Mesendoderm (in vitro differentiated cells): ENCODE measurements at places on chromosomes 11 and 22.

GRCh38 chr22:30675436-30675835, 7.8 kb upstream of the DUSP18 start:
- no peak for DNase-seq

DNA sequence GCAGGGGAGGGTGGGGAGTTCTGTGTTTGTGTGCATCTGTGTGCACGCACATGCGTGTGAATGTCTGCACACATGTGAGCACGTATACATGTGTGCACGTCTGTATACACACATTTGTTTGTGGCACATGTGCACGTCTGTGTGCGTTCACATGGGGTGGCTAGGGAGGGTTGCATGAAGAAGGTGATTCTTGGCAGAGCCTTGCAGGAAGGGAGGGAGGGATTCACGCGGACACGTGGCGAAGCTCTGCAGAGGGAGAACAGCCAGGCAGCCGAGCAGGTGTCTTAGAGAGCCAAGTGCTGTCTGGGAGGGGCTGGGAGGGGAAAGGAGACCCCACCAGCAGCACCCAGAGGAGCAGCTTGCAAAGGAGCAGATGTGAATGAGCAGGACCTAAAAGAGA, 372.1 kb downstream of the BRD1 start:
- no peak for DNase-seq

GRCh38 chr11:83285151-83285770, 906 bp downstream of the CCDC90B start:
- no peak for DNase-seq

DNA sequence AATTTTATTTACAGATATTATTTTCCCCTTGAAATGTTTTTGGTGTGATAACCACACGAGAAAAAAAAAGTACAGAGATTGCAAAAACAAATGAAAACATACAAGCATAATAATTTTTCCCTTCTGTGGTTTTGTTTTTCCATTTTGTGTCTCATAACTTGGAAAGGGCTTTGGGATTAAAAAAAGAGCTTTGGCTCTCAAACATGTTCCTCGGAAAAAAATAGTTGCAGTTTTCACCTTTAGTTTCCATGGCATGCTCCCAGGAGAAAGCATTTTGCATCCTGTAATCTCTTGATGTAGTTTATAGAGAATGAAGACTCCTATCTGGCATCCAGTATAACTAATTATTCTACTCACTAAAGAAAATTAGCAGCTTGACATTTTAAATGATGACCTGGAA, 362.1 kb upstream of the PDGFD start:
- no peak for DNase-seq

DNA sequence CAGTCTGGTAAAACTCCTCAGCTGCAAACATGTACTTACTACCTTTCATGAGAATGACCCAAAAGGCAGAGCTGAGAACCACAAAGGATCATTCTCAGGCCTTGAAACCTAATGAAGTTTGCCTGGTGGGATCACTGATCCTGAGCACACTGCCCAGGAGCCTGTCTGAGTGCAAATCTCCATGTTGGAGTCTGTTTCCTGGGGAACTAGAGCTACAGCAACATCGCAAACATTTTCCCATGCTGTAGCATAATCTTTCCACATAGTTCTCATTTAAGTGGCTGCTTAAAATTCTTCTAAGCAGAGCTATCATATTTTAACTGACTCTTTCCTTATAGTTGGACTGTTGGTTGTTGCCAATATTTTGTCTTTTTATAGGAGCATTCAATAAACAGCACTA, 58.5 kb downstream of the GUCY1A2 start:
- DNase-seq: peak; percentile 53

DNA sequence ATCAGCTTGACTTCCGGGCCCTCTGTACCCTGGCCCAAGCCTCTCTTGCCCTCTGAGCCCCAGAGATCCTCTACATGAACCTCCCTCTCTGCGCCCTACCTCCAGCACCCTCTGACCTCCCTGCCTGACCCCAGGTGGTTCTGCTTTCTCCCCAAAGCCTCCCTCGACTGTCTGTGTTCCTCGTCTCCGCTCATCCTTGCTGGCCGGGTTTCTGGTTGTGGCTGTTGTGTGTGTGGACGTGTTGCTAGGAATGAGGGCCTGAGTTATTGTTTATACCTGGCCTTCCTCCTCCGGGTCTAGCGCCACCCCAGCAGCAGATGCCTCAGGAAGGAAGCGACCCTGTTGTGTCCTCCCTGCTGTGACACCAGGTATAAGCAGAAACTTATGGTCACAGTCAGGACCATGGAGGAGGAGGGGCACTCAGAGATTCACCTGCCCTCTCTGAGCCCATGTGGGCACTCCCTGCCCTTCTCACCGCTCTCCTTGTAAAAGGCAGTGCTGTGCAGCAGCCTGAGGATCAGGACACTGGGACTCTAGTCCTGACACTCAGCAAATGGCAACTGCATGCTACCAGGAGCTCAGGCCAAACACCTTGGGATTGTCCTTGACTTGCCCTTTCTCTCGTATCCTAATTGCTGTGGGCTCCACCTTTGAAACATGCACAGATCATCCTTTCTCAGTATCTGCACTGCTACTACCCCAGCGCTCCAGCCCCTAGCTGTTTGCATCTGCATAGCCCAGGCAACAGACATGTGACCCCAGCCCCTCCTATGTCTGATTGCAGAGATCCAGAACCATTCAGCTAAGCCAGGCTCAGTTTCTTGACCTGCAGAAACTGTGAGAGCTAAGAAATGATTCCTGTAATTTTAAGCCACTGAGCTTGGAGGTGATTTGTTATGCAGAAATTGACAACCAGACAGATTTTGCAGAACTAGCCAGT, 140.1 kb downstream of the ST3GAL4 start:
- DNase-seq: no peak

DNA sequence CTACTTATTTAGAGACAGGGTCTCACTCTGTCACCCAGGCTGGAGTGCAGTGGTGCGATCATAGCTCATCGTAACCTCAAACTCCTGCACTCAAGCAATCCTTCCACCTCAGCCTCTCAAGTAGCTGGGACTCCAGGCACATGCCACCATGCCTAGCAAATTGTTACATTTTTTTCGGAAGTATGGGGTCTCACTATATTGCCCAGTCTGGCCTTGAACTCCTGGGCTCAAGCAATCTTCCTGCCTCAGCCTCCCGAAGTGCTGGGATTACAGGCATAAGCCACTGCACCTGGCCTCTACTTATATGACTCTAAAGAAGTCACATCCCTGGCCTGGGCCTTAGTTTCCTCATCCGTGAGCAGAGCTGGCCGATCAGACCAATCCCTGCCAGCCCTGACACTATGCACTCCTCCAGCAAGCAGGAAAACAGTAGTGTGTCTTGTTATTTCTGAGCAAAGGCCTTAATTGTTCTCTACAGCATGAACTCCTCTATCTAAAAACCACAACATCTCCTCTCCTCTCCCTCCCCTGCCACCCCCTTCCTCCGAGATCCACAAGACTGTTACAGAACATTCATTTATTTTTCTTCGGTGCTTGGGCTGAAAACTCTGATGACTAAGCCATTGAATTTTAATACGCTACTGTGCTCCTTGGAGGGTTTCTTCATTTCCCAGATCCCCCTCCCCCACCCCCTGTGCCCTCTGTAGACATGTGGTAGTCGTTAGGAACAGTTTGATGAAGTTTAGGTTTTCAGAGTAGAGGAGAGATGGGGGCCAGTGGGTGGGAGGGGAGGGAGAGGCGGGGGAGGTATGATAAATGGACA, 91.5 kb downstream of the ABTB2 start:
- DNase-seq: no peak

GRCh38 chr22:28903080-28903479, 19.7 kb downstream of the ZNRF3 start:
- no peak for DNase-seq

DNA sequence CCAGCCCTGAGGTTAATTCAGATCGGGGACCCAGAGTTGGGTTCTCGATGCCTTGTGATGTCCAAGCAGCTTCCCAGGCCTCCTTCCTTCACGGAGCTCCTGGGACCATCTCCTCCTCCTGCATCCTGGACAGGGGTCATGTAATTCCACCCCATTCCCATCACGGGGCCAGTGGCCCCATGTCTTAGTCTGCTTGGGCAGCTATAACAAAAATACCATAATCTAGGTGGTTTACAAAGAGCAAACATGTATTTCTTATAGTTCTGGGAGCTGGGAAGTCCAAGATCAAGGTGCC, 41.7 kb upstream of the PRDM11 start:
- no peak for DNase-seq

GRCh38 chr11:120682332-120682649, 170.7 kb downstream of the GRIK4 start:
- DNase-seq: no peak

DNA sequence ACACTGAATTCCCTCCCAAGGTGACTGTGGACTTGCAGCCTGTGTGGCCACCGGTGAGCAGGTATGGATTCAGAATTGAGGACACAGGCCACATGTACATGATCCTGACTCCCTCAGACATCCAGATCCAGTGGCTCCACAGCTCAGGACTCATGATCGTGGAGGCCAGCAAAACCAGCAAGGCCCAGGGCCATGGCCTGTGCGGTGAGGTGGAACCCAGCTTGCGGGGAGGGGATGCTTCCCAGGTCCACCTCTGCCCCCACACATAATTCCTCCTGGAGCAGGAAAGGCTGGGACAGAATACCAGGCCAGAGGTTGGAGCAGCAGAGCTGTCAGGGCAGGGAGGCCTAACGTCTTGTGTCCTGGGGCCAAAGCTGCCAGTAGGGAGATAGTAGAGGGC, 82.1 kb downstream of the OTOG start:
- DNase-seq: no peak

DNA sequence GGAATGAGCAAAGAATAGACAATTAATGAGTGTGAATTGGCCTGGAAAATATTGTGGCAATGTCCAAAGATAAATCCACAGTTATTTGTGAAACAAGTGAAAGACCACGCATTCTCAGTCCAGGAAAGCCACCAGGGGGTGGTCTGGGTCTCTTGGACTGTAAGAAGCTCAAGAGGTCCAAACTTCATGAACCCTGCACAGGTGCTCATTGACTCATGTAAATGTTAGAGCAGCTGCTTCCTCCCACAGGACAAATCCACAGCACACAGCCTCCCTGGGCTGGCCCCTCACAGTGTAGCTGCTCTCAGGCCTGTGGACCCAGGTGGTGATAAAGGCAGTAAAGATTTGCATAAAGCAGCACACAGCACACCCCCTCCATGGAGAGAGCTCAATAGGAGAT, 114.0 kb downstream of the ZNF280B start:
- no peak for DNase-seq

DNA sequence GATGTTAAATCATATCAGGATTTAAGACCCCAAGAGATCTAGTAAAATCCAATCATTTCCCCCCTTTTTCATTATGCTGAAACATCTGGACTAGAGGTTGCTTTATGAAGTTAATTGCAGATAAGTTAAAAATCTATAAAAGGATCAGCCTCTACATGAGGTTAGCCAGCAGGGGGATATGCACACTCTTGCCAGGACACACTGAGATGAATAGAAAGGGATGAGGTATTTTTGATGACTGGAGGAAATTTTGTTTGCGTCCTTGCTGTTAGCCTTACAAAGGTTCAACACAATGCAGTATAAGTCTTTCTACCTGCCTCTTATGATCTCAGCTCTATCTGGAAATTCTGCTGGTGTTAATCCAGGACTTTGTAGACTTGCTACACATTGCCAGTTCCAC, 1034.3 kb downstream of the LRRC4C start:
- DNase-seq: no peak

DNA sequence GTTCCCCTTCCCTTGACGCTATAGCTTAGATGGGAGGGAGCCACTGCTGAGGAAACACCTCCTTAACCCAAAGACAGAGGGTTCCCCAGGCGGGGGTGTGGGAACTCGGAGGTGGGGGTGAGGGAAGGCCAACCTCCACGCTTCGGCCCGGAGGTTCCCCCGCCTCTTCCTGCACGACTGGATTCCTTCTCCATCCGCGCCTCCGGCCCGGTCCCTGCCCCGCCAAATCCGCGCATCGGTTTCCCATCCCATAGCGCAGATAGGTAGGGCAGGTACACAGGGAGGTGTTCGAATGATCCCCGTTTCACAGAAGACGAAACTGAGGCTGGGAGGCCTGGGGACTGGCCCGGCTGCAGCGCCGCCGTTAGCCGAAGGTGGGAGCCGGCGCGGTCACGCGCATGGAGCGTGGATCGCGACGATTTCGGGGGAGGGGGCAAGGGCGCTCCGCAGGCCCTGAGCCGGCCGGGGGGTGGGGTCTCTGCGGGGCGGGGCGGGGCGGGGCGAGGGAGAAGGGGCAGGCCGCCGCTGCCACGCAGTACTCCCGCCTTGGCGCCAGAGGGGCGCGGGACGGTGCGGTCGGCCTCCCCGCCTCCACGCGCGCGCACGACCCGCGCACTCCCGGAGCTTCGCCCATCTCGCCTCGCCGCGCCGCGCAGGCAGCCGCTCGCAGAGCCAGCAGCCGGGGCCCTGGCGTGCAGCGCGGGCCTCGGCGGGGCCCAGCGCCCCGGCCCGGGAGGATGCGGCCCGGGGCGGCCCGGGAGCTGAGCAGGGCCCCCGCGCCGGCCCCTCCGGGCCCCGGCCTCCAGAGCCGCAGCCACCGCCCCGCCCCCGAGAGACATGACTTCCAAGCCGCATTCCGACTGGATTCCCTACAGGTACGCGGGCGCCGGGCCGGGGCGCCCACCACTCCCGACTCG, at the start of gene TUB:
TUB (plus strand) TSS at position 538 of the 917 bp plus-strand sequence; CDS start at position 838, 300 bp downstream.
- DNase-seq: peak; percentile 58

DNA sequence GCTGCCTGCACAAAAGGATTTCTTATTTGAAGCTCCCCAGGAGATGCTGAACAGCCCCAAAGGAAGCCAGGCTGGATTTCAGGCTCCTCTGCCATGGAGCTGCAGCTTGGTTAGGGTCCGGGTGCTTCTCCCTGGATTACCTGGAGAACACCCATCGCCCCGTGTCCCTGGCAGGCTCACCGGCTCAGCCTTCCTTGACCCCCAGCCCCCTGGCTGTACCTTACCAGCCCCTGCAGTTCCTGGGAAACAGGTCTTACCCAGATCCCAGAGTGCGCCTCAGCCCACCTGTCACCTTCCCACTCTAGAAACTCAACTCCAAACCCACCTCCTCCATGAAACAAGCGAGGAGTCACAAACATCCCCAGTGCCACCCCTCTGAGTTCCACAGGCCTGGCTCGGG, 45.3 kb upstream of the CD5 start:
- no peak for DNase-seq

GRCh38 chr22:19750507-19751490, 9.8 kb upstream of the TBX1 start:
- DNase-seq: no peak

DNA sequence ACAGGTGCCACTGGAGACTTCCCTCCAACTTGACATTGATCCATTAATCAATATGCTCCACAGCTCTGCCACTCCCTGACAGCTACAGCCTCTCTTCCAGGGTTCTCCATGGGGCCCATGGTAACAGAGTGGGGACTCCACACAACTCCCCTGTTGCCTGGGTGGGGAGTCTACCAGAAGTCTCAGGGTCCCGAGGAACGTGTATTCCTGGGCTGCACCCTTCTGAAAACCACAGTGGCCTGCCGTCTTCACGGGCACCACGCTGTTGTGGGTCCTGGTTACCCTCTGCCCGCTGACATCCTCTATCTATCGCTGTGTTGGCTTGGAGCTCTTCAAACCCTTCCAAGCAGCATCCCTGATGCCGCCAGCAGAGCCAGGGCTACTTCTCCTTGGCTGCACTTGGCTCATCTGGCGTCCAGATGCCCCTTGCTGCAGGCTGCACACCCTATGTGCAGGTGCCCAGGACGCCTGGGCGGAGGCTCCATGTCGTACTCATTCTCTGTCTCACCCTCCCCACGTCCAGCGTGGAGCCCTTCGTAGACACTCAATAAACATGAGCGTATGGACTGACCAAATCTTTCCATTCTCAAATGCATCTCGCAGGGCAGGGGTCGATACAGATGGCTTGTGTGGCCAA, 1341.8 kb downstream of the TBC1D22A start:
- DNase-seq: no peak
